ENCODE measurements at places on chromosomes 2 and 18. TPM values are rescaled to one million over a fixed set of nuclear protein-coding genes. Genes with fewer than 3 reads are reported as not detected.

Gene SLC9A4
- not detected for total RNA-seq

Gene CCDC74B
- total RNA-seq: 6.2 TPM

Gene GBX2
- not detected for total RNA-seq

Gene CXCR1
- not detected for total RNA-seq

Gene IL18RAP
- not detected for total RNA-seq

Gene INO80D
- 2.2 TPM for total RNA-seq

Gene APCDD1
- 2.2 TPM for total RNA-seq

Gene LINC00305
- not detected for total RNA-seq

Gene PRKAG3
- total RNA-seq: not detected

Gene ACTG2
- 16.5 TPM for total RNA-seq

Gene CYP27C1
- not detected for total RNA-seq

Gene ANKRD29
- 0.89 TPM for total RNA-seq

Gene MPP4
- total RNA-seq: 4.7 TPM

Gene CCDC102B
- total RNA-seq: 5.4 TPM

Gene MAP3K19
- total RNA-seq: not detected

Gene ST8SIA3
- not detected for total RNA-seq

Gene DSG1
- not detected for total RNA-seq

Gene SEPTIN10
- 51.0 TPM for total RNA-seq

Gene ASXL3
- 0.45 TPM for total RNA-seq
